ENCODE measurements at places on chromosomes 3 and 15.

GRCh38 chr3:134690226-134690625 is 39.4 kb upstream of the KY start:
- DNase-seq, result no peak

GRCh38 chr3:94234177-94234788 is 171.4 kb downstream of the NSUN3 start:
- DNase-seq, result no peak

- no peak for DNase-seq
Observed at GRCh38 chr15:92071045-92071634, 217.6 kb downstream of the SLCO3A1 start.

DNA sequence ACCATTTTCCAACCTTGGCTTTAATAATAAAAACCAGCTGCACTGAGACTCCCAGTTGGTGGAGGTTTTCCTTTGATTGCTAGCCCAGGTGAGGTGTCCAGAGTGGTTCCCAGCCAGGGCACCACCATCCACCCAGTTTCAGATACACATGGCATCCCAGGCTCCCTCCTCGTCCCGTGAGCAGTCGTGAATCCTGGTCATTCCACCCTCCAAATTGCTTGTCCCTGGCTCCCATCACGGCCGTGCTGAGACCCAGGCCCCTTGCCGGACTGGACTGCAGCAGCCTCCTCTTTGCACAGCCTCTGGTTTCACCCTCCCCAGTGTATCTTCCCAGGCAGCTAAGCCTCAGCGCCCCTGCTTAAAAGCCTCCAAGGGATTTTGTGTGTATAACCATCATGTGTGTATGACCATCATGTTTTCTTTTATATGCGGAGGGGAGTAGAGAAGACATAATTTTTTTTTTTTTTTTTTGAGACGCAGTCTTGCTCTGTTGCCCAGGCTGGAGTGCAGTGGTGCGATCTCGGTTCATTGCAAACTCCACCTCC is 106.3 kb downstream of the ETFA start:
- DNase-seq, result no peak

DNA sequence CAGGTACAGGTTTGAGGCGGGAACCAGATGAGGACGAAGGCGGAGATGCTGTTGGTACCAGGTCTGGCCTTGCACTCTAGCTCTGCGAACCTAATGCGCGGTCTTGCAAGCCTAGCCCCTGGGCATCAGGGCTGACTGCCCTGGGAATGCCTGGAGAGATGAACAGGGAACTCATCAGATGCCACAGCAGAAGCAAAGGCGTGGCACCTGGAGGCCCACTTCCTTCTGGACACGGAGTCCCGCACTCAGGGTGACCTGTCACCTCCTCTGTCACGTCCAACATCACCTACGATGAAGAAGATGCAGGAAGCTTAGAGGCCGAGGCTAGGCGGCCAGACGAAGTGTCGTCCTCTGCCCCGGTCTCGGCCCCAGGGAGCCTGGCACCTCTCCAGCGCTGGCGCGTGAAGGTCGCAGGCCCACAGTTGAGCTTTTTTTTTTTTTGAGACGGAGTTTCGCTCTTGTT is 9.4 kb downstream of the RPLP1 start:
- no peak for DNase-seq

DNA sequence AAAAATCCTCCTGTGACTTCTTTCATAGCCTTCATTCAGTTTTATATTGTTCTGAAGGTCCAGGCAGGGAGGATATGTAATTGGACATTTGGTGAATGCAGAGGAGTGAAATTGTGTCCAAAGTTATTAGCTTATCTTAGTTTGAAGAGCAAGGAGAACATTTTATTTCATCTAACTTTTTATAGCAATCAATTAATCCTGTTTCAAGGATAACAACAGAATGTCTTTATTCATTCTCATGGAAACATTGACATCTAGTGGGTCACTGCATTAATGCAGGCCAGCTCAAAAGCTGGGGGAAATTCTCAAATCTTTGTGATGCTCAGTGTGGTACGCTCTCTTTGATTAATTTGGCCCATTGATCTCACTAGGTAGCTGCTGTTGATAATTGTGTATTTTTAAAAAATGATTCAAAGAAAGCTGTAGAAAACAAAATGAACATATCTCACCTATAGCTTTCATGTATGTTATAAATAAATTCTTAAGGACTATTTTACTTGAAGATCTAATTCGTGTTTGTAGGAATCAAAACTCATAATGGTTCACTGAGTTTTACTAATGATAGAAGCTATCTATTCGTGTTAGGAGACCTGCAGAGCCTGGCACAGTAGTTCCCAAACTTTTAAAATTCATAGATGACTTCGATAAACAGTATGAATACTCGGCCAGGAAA is 150.8 kb upstream of the KCNMB2 start:
- DNase-seq, result no peak

DNA sequence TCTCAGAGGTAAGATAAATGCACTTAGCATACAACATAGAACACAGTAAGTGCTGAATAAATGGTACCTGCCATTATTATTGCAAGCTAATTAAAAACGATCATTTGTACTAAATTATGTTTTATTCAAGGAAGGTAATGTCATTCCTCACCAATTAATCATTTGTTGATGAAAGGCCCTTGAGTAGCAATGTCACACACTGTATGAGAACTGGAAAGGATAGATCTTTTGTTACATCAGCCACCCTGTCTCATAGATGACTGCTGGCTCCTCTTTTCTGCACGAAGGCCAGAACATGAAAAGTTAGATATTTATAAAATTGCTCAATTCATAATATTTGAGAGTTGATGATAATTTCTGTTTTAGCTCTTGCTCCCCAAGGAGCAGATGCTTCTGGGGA is 415.4 kb downstream of the RBMS3 start:
- no peak for DNase-seq

- no peak for DNase-seq
Observed at GRCh38 chr15:64930019-64930652, 18.4 kb downstream of the ANKDD1A start.

GRCh38 chr3:50573566-50574443 is 4.5 kb downstream of the HEMK1 start:
- no peak for DNase-seq

DNA sequence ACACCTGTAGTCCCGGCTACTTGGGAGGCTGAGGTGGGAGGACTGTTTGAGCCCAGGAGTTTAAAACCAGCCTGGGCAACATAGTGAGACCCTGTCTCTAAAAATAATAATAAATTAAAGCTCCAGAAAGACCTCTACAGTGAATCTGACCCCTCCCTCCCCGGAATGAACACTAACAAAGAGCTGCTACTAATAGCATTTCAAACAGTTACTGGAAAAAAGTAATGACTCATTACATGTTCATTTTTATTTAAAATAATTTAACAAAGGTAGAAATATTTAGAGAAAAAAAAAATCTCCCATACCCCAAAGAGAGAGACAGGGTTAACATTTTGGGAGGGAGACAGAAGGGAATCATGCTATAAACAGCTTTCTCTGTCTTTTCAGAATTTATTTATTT is 2.2 kb upstream of the UBA3 start:
- no peak for DNase-seq

- no peak for DNase-seq
Observed at GRCh38 chr15:70327856-70328678, 230.3 kb upstream of the TLE3 start.

GRCh38 chr15:39135989-39136388 is 444.9 kb upstream of the THBS1 start:
- no peak for DNase-seq

GRCh38 chr3:11509173-11510000 is 134.3 kb downstream of the VGLL4 start:
- DNase-seq, result no peak

DNA sequence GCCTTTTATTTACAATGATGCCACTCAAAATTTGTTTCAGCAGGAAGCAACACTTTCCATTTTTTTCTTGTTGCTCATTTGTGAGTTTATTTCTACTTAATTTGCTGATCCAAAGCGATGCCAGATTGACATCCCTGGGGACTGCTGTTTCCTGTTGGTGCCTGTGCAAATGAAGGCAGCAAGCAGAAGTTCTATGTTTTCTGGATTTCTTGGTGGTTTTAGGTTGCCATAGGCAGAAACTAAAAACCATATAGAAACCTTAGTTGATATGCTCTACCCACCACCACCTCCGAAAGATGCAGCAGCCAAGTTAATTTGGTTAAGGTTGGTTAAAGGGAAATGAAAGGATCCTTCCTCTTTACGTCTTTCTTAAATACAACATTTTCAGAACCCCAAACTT is 356.2 kb downstream of the RBMS3 start:
- no peak for DNase-seq

DNA sequence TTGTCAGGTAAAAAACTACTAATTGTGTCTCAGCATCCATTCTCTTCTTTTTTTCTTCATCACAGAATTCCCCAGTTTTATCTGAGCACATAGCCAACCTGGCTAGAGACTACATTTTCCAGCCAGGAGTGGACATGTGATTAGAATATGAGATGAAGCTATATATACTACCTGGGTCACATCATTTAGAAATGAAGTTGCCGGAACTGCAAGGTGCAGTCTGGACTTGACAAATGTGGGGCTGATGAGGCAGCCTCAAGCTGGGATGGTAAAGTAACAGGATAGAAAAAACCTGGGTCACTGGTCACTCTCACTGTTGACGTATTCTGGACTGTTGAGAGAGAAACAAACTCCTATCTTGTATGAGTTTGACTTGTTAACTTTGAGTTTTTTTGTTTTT is 99.6 kb downstream of the STRIT1 start:
- DNase-seq, result no peak

DNA sequence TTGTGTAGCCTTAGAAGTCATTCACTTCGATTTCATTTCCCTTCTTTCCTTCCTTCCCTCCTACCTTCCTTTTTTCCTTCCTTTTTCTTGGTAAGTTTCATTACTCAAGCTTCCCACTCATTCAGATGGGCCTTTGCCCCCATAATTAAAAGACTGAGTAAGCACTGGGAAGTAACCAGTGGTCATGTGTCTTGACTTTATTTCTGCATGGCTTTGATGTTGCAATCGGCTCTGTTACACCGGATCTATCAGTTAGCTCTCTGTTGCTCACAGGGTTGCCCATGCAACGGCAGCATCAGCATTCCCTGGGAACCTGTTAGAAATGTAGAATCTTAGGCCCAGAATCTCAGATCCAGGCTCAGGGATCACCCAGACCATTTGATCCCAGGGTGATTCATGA is 25.6 kb upstream of the LARS2 start:
- DNase-seq, result no peak

- no peak for DNase-seq
Observed at GRCh38 chr3:177251755-177252154, 54.5 kb upstream of the TBL1XR1 start.

Data from amygdala (tissue), 56 donors.